ENCODE measurements at places on chromosomes 2 and 18.

- no peak for DNase-seq
Observed at GRCh38 chr2:22301228-22301627, 1083.8 kb upstream of the KLHL29 start.

GRCh38 chr2:224085811-224086210 is 46.7 kb upstream of the SERPINE2 start:
- no peak for DNase-seq

DNA sequence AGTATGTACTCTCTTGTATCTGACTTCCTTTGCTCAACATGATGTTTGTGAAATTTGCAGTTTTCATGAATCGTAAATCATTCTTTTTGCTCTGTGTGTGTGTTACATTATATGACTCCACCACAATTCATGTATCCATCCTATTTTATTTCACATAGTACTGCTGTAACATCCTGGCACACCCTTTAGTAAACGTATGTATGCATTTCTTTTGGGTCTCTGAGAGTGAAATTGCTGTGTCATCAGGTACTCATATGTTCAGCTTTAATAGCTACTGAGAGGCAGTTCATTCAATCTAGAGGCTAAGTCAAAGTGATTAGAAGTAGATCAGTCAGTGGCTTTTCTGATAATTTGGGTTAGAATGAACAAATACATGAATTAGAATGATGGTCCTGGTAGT is 118.8 kb downstream of the ESCO1 start:
- DNase-seq, result no peak

GRCh38 chr2:65019675-65020195 is 30.5 kb downstream of the SLC1A4 start:
- DNase-seq, result no peak

GRCh38 chr2:238811759-238812158 is 36.1 kb upstream of the TWIST2 start:
- DNase-seq, result no peak

DNA sequence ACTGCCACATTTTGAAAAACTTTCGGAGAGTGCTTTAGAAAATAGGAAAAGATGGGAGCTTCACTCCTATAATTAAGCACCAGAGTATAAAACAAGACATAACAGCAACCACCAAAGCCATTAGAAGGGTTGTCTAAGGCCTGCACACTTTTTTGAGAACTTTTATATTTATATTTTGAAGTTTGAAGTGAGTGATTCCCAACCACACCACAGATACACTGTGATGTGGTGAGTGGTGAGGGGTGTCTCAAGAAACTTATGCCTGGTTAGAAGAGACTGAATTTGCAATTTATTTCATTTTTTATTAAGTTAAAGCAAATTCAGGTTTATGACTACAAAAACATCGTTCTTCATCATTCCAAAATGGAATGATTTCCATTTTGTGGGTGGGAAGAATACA is 161.9 kb downstream of the DNAH6 start:
- DNase-seq, result no peak

DNA sequence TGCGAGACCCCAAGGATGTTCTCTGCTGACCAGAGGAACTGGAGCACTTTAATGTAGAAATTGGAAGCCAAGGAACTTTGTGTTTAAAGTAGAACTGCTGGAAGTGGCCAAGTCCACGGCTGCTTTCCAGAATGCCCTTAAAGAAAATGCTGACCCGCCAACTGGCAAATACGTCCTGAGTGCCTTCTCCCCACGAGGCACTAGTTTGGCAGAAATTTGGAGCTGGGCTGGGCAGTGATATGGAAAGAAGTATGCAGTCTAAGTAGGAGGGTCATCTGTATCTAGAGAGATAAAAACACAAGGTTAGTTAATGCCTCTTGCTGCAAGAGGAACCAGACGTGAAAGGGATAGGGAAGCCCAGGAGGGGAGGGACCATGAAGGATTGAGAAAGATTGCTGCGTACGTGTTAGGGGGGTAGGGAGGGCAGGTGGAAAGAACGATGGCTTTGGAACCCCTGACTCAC is 59.3 kb upstream of the RFX8 start:
- DNase-seq, result no peak

DNA sequence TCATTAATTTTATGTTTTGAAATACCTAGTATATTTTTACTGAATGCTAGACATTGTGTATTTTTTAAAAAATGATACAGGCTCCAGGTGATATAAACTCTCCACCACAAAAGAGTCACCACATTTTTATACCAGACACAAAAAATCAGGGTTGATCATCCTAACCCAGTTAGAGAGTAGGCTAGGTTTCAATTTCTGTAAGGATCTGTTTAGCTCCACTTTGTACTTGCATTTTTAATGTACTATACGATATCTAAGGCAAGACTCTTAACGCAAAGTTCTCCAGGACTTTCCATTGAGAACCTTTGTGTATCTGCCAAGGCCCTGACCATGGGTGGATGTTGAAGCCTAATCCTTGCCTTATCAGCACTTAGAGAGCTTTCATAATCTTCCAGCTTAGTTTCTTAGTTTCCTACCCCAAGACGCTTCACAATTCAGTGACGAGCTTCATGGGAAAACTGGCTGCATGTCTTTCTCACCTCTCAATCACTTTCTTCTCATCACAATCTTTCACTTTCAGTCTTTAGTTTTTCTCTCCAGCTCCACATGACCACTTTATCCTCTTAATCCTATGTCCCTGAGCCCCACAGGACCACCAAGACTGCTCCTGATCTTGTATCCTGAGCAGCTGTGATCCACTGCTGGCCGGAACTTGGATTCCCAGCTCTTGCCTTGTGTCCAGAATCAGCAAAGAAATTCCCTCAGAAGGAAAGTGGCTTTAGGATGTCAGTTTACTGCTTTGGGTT is 635.8 kb downstream of the RNF144A start:
- no peak for DNase-seq

GRCh38 chr2:173874894-173875237 is 90.3 kb downstream of the SP3 start:
- no peak for DNase-seq

GRCh38 chr2:217999595-217999959 is 3.2 kb downstream of the TNS1 start:
- DNase-seq, result no peak

DNA sequence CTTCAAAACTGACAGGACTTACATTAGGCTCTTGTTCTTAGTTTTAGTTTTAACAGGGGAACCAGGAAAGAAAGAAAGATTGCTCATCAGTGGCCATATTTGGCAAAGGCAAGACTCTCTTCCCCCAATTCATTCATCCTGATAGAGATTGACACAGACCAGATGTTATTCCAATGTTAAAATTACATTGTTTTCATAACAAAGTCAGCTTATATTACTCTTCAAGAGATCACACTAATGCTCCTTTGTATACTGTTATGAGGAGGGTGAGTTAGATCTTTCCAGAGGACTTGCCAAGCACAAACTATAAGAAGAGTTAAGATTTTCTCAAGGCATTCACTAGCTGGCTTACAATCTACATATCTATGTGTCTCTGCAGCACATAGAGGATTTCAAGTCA is 252.1 kb downstream of the SLC8A1 start:
- DNase-seq, result peak; percentile 74

DNA sequence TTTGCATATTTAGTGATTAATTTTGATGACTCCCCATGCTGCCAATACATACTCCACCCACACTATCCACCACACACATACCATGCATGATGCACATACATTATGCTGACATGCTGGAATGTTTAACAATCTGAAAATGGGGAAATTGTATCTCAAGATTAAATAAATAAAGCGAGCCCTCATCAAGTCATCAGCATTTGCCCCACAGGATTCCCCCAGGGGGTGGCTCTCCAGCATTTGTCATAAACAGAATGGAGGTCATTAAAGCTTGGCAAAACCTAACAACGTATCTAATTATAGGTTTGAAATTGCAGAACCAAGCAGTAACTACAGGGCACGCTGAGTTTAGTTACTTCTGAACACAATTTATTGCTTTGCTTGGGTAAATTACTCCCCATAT is 141.2 kb upstream of the TACR1 start:
- DNase-seq, result peak; percentile 42

DNA sequence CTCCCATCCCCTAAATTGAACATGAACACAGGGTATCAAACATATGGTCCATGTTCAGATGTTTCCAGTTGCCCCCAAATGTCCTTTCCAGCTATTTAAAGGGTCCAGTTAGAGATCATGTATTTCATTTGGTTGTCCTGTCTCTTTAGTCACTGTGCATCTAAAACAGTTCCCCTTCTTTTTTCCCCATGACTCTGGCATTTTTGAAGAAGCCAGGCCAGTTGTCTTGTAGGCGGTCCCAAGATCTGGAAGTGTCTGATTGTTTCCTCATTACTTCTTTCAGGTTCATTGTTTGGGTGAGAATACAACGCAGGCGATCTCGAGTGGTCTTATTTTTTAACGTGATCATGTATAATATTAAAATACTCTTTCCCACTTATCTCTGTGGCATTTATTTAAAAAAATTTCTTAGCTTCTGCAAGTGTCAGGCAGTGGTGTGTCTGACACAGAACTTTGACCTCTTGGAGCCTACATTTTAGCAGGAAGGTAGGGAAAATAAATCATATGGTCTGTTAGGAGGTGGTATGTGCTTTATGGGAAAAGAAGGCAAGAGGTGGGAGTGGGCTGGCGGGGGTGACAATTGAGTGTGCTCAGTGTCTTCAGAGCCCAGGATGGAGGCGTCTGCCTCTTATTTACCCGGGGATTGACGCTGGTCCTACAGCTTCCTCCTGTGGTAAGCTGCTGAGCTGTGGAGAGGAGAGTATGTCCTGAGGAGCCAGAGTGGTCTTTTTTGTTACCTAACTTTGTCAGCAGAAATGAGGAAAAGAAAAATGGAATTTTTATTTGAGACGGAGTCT is 8.1 kb downstream of the RAB31 start:
- no peak for DNase-seq
